Stimulated activated CD4-positive, alpha-beta T cell treated with anti-CD3 and anti-CD28 coated beads, Interleukin-4, amount 100 ng/mL, for 4 hours (primary cell): ENCODE measurements at places on chromosomes 2 and 18.

DNA sequence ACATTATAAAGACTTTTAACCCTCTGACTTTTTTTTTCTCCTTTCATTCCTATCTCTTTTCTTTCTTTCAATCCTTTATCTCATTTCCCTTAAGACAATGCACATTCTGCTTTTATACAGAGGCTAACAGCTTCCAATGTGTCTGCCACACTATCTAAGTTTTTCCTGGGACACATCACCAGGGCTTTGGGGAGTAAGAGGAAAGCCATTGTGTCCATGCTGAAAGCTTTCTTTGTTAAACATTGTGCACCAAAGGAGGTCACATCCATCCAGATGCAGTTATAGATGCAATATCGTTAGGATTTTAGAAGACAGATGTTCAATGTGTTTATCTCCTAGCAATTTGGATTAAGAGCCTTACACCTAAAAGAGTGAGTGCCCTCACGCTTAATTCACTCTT lies 534.1 kb downstream of the CNTNAP5 start:
- DNase-seq: no peak

GRCh38 chr2:169034256-169034655 lies 3.1 kb upstream of the ABCB11 start:
- DNase-seq: no peak

GRCh38 chr18:43875511-43875910 lies 598.2 kb upstream of the SYT4 start:
- no peak for DNase-seq

DNA sequence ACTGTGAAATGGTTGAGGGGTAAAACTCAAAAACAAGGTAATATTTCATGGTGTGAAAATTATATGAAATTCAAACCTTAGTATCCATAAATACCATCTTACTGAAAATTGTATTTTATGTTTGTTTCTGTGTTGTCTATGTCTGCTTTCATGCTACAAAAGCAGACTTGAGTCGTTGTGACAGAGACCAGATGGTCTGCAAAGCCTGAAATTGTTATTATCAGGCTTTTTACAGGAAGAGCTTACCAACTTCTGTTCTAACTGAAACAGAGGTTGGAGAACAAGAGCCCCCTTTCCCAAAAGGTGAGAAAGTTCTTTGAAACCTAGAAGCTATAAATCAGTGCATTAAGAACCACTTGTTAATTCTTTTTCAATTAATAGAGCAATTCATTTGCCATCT lies 110.0 kb downstream of the COL4A4 start:
- DNase-seq: no peak

- DNase-seq: no peak
These were observed 35.7 kb downstream of the ATP8B1 start for GRCh38 chr18:57767259-57768050.

DNA sequence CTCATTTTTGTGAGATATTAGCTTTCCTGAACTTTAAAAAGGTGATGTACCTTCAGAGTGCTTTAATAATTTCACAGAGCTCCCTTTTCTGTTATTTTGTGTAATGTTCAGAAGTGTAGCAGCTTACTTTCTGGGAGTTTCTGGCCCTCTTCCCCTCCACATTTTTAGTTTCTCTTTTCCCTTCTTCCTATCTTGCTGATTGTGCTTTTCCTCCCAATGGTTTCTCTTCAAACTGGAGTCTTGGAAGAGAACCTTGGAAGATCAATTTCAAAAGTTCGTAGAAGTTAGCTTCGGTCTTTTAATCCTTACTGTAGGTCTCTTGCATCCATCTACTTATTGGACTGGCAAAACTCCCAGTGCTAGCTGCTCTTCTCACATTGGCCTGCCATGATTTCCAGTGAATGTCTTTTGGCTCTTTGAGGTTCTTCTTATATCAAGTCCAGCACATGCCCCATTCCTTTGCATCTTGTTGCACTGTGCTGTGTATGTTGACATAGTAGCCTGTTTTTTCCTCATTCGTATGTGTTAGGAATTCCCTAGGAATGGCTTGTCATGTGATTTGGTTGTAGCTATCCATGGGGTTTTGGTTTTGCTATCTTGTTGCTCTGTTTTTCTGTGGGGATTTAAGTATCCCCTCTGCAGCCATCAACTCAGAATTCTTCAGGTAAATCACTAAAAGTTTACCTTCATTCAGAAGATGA lies 7.8 kb downstream of the CCNT2 start:
- DNase-seq: no peak

GRCh38 chr2:160419776-160420505 lies 73.7 kb downstream of the RBMS1 start:
- DNase-seq: no peak

DNA sequence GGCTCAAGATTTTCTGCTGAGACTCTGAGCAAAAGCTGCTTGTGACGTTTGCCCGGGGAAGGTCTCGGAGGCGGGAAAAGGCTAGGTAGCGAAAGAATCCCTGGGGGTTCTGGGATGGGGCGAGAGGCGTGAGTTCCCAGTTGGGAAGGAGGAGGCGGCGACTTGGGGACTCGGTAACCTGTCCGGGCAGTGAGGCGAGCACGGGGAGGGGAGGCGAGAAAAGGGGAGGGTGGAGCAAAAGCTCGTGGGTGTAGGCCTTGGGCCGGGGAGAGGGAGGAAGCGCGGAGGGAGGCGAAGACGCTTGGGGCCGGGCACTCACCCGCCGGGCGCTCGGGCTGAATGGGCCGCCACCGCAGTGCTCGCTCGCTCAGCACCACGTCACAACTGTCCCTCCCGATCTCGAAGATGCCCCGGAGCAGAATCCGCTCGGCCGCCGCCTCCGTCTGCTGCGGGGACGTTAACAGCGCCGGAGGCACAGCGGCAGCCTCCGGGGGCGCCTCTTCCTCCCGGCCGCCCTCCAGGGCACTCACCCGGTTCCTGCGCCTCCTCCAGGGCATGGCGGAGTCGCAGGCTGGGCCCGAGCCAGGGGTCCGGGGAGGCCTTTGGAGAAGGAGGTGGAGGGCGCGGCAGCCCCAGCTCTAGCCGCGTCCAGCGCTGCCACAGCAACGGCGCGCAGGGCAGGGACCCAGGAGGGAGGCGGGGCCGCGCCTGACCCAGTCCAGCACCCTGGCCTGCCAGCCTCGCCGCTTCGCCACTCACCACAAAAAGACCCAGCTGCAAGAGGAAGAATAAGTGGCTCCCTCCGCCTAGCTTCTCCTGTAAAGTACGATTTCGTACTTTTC lies at the start of gene CERKL:
CERKL (minus strand) TSS at position 656 of the 842 bp plus-strand sequence; CDS start at position 557, 99 bp downstream.
- no peak for DNase-seq

DNA sequence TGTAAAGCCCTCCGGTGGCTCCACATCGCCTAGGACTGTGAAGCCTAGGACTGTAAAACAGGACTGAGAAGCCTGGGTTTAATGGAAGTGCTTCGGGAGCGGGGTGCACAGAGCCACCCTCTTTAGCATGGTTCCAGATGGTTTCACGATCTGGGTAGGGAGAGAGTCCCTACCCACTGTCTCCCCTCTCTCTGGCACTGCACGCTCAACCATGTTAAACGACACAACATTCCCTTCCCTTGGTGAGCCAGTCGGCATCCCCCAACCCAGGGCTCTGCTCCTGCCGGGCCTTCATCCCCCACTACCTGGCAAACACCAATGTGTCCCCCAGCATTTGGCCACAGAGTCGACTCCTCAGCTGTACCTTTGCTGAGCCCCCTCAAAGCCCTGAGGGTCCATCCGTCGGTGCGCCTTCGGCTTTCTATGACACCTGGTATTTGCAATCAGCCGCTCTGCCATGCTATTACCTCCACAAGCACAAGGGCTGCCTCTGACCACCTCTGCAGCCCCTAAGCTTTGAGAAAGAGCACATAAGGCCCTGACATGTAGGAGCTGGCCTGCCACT lies 1.1 kb downstream of the COPS9 start:
- DNase-seq: no peak

DNA sequence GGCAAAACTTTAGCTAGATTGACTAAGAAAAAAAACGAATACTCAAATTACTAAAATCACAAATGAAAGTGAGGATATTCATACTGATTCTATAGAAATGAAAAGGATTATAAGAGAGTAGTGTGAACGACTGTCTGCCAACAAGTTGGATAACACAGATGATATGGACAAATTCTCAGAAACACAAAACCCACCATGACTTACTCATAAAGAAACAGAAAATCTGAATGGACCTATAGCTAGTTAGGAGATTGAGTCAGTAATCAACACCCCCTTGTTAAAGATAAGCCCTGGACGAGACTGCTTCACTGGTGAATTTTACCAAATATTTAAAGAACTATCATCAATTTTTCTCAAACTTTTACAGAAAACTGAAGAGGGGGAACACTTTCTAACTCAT lies 108.8 kb upstream of the TMEM200C start:
- no peak for DNase-seq

DNA sequence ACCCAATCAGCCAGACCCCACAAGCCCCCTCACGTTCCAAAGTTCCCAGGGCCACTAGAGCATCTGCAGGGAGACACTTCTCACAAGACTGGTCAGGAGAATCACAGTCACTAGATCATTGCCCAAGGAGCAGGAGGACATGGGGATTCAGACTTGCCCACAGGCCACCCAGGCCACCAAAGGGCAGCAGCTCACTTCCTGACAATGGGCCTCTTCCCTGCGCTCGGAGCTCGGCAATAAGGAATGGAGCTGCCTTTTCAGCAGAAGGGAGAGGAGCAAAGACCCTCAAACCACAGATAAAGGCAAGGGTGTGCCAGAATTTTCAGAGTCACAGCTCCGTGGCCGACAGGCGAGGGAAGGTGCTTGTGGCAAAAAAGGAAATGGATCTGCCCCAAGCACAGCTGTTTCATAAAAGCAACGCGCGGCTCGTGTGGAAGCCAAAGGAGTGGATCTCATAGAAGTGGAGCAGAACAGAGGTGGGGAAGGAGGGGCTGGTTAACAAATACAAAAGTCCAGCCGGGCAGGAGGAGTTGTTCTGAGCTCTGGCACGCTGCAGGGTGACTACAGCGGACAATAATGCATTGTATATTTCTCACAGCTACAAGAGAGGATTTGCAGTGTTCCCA lies 72.1 kb downstream of the EDAR start:
- DNase-seq: no peak

DNA sequence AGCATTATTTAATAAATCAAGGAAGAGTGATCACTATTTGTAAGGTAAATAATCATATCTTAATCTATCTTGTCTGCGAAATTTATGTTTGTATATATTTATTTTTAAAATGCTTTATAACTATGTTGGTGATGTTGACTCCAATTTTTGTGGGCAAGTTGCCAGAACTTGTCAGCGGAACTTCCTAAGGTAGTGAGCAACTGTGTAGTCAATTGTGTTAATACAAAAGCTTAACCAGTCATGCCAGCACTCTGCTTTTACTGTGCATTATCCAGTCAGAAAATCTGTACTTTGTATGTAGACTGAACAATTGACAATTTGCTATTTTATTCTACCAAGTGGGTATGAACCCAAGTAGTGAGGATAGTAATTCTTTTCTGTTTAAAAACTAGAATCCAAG lies 61.9 kb upstream of the RND3 start:
- DNase-seq: no peak
